ENCODE measurements at places on chromosomes 16 and 17.

GRCh38 chr16:15817446-15817845, 39.4 kb downstream of the MYH11 start:
- H3K27ac ChIP-seq = no peak overlapping the region
- no peak overlapping the region for H3K4me3 ChIP-seq
- DNase-seq = no peak
- no peaks in the 10 kb centered on the region for H3K27me3 ChIP-seq

DNA sequence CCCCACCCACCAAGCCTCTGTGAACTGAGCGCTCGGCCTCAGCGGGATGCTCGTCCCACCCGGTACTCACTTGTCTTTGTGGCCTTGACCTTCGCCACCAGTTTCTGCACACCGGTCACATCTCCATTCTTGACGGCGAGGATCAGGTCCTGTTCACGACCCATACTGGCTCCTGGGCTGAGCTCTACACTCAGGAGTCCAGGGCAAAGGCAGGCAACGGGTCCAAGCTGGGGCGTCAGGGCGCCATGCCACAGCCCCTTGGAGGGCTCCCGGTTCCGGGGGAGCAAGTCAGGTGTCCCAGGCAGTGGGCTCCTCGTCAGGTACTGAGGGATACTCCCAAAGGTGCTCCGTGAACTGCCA, 1.7 kb downstream of the CASKIN2 start:
- peaks cover 71% of the 10 kb centered on the region for H3K4me1 ChIP-seq
- H3K4me3 ChIP-seq = no peak overlapping the region
- H3K27me3 ChIP-seq = no peaks in the 10 kb centered on the region
- H3K36me3 ChIP-seq = no peaks in the 10 kb centered on the region
- H3K27ac ChIP-seq = peak overlapping the region; percentile 87

- H3K4me3 ChIP-seq = no peak overlapping the region
- H3K27ac ChIP-seq = no peak overlapping the region
- no peak for DNase-seq
- peaks cover 17% of the 10 kb centered on the region for H3K4me1 ChIP-seq
- H3K36me3 ChIP-seq = no peaks in the 10 kb centered on the region
Observed at GRCh38 chr17:3914312-3914670, 2.0 kb downstream of the P2RX1 start.

DNA sequence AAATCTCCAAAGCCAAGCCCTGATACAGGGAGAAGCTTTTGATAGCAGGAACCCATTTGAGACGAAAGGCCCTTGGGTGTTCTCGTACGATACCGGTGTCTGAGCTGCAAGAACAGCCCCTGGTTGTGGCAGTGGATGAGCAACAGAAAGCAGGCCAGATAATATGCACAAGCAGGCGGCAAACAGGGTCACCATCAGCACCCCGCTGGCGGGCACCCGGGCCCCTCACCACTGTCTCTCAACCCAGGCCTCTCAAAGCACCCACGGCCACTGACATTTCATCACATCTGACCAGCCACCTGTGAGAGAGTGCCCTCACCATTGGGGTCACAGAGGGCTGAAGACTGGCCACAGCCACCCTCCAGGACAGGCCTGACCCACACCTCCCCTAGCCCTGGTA, 230.4 kb downstream of the C16orf78 start:
- DNase-seq = no peak
- H3K27ac ChIP-seq = no peak overlapping the region

DNA sequence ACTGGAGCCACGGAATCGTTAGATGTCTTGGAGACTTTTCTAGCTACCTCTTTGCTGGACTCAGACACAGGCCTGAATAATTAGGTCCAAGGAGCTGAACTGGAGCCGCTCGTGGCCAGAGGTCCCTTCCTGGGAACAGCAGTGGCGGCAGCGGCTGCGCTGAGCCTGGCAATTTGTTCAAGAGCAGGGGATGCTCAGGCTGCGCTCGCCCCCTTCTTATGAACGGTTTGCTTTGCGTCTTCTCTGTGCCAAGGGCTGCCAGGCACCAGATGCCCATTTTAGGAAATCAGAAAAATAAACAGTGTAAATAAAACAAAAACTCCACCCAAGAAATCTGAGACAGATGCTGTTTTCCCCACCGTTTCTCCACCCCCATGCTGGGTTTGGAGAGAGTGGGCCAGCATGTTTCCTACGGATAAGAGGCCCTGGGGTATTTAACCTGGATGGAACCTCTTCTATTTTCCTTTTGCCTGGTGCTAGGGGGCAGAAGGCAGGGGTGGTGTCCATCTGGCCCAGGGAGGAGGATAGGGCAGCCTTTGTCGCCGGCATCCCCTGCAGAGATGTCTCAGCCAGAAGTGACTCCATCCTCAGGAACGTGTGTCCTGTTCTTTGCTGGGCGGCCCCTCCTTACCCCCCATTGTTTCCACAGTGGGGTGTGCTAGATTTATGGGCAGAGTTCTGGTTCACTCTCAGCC, 163.4 kb downstream of the SEC14L1 start:
- H3K27ac ChIP-seq = peak overlapping the region; percentile 22
- H3K36me3 ChIP-seq = no peaks in the 10 kb centered on the region
- peaks cover 50% of the 10 kb centered on the region for H3K4me1 ChIP-seq
- no peak overlapping the region for H3K4me3 ChIP-seq
- DNase-seq = no peak

GRCh38 chr16:3042376-3042775, 4.0 kb upstream of the MMP25 start:
- peaks cover 28% of the 10 kb centered on the region for H3K27me3 ChIP-seq
- H3K36me3 ChIP-seq = no peaks in the 10 kb centered on the region
- H3K27ac ChIP-seq = no peak overlapping the region
- H3K4me1 ChIP-seq = peaks cover 37% of the 10 kb centered on the region

GRCh38 chr17:28272166-28272565, 46.8 kb upstream of the TMEM97 start:
- H3K27ac ChIP-seq = no peak overlapping the region
- H3K4me3 ChIP-seq = no peak overlapping the region
- H3K4me1 ChIP-seq = no peaks in the 10 kb centered on the region
- H3K27me3 ChIP-seq = no peaks in the 10 kb centered on the region

DNA sequence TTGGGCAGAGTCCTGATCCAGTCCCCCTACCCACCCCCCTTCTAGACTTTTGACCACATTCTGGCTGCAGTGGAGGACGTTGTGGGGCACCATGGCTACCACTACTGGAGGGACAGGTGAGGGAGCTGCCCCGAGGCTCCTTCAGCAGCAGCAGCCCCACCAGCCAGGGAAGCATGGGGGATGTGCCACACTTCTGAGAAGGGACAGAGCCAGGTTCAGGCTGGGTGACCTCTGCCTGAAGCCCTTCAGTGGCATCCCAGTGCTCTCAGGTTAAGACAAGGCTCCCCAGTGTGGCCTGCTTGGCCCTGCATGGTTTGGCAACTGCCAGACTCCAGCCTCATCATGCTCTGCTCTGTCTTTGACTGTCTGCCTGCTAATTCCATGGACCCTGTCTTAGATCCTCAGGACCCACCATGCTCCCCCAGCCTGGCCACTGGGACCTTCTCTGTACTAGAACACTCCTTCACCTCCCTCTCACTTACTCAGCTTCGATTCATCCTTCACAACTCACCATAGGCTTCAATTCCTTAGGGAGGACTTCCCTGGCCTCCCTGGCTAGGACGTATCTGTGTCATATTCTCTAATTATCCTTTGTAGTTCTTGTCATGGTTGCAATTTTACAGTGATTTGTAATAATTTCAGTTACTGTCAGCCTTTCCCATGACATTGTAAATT, 8.8 kb downstream of the SLC9A5 start:
- no peaks in the 10 kb centered on the region for H3K4me1 ChIP-seq
- H3K36me3 ChIP-seq = no peaks in the 10 kb centered on the region
- H3K4me3 ChIP-seq = no peak overlapping the region
- H3K27ac ChIP-seq = no peak overlapping the region
- DNase-seq = no peak
- H3K27me3 ChIP-seq = no peaks in the 10 kb centered on the region

GRCh38 chr17:50337956-50338355, 8.0 kb upstream of the XYLT2 start:
- H3K4me1 ChIP-seq = no peaks in the 10 kb centered on the region
- no peak overlapping the region for H3K27ac ChIP-seq
- DNase-seq = no peak
- H3K4me3 ChIP-seq = no peak overlapping the region
- no peaks in the 10 kb centered on the region for H3K27me3 ChIP-seq

DNA sequence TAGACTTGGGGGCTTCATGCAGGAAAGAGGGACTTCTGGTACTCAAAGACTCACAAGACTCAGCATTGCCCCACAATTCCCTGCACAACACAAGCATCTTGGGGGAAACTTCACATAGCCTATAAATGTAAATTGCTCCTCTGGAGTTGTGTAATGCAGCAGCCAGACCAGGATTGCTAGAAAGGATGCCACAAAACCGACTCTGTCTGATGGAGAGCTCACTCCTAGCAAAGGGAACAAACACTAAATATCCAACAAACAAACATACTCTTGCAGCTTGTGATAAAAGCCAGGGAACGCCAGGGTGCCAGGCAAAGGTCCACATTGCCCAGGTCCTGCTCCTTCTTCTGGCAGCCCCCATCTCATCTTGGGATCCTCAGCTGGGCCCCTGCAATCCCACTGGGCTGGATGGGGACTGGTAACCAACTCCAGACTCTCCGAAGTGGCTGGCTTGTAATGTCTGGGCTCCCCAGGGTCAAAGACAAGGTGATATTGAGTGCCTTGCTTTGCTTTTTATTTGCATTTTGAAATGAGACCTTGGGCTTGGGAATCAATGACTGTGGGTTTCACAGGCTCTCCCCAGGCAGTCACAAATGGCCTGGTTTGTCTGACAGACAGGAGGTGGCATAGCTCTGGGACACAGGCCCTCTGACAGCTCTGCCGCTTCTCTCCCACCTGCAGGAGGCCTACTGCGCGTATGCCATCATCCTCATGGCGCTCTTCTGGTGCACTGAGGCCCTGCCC, 15.3 kb downstream of the SLC13A2 start:
- H3K4me3 ChIP-seq = no peak overlapping the region
- H3K27ac ChIP-seq = no peak overlapping the region
- no peak for DNase-seq
- no peaks in the 10 kb centered on the region for H3K36me3 ChIP-seq
- peaks cover 15% of the 10 kb centered on the region for H3K4me1 ChIP-seq

GRCh38 chr16:53781023-53781605, 77.2 kb downstream of the FTO start:
- no peaks in the 10 kb centered on the region for H3K36me3 ChIP-seq
- no peaks in the 10 kb centered on the region for H3K27me3 ChIP-seq

- no peak overlapping the region for H3K4me3 ChIP-seq
- H3K27me3 ChIP-seq = no peaks in the 10 kb centered on the region
- no peak for DNase-seq
Observed at GRCh38 chr17:17072546-17072945, 30.3 kb downstream of the MPRIP start.

GRCh38 chr17:28415886-28416285, 9.9 kb upstream of the SLC46A1 start:
- H3K27me3 ChIP-seq = no peaks in the 10 kb centered on the region
- H3K36me3 ChIP-seq = no peaks in the 10 kb centered on the region
- H3K27ac ChIP-seq = no peak overlapping the region
- DNase-seq = no peak

DNA sequence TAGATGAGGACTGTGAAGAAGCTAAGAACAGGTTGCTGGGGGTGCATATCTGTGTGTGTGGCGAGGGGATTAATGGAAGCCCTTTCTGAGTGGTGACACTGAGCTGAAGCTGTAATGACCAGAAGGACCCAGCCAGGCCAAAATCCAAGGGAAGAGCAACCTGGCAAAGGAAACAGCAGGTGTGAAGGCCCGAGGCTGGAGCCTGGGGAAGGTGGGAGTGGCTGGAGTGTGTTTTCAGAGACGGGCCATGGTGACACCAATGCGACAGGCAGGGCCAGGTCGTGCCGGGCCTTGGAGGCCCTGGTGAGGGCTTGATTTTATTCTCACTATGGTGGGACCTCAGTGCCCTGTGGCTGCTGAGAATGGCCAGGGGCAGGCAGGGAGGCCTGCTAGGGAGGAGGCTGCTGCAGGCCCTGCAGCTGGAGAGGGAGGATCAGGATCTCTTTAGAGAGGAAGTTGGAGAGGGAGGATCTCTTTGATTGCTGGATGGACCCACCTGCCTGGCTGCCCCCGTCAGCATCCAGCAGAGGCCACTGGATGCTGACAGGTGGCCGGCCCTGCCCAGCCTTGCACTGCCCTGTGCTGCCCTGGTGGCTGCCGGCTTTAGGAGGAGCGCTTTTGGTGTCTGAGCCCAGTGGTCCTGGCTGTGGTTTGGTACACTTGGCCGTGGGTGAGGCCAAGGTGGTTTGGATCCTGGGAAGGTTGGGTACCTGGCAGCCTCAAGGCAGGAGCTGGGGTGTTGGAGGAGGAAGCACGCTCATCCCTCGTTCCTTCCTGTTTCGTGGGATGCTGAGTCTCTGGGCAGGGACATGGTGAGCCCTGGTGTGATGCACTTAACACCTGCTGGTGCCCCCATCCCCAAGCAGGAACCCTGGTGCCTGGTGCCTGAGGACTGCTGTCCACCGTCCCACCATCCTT, 188.3 kb downstream of the SEC14L1 start:
- H3K4me1 ChIP-seq = peaks cover 24% of the 10 kb centered on the region
- H3K27me3 ChIP-seq = no peaks in the 10 kb centered on the region
- no peak overlapping the region for H3K27ac ChIP-seq
- no peak overlapping the region for H3K4me3 ChIP-seq
- DNase-seq = no peak

DNA sequence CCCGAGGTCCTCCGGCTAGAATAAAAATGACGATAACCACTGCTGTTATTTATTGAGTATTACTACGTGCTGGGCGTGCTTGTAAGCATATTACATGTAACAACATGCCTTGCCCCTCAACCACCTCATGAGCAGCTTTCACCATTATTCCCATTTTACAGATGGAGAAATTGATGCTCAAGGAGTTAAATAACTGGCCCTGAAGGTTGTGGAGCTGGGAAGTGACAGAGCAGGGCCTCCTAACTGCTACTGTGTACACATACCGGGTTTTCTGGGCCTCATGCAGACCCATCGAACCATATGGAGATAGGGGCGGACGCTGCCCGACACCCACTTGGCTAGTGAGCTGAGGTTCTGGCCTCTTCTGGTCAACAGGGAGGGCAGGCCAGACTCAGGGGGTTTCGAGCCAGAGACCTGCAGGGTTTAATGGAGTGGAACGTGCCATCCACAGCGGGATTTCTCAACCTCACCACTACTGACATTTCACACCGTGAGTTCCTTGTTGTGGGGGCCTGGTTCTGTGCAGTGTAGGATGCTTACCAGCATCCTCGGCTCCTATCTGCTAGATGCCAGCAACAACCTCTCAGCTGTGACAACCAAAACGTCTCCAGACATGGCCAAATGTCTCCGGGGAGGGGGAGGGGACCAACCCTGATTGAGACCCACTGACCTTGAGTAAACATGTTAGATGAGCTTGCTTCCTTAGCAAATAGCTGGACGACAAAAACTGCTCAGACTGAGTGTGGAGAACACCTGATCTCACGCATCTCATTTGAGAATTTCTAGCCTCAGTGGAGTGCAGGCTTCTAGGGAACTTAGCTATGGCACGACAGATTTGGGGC, 432.0 kb downstream of the SLC39A11 start:
- no peak overlapping the region for H3K27ac ChIP-seq
- H3K27me3 ChIP-seq = no peaks in the 10 kb centered on the region
- no peaks in the 10 kb centered on the region for H3K36me3 ChIP-seq

DNA sequence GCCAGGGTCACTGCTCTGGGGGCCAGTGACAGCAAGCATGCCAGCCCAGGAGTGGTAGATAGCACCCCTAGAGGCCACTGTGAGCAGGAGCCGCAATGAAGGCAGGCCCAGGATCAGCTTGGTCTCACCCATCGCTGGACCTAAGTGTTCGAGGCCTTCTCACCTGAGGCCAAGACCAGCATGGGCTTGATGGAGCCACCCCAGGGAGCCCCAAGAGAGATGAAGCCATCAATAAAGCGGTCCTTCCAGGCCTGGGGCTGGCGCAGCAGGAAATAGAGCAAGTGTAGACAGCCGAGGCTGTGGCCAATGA, 1.8 kb downstream of the LCAT start:
- peaks cover 16% of the 10 kb centered on the region for H3K4me1 ChIP-seq
- H3K27me3 ChIP-seq = no peaks in the 10 kb centered on the region
- no peak overlapping the region for H3K4me3 ChIP-seq
- H3K36me3 ChIP-seq = peaks cover 4% of the 10 kb centered on the region
